ENCODE measurements at places on chromosomes 6 and 20.

DNA sequence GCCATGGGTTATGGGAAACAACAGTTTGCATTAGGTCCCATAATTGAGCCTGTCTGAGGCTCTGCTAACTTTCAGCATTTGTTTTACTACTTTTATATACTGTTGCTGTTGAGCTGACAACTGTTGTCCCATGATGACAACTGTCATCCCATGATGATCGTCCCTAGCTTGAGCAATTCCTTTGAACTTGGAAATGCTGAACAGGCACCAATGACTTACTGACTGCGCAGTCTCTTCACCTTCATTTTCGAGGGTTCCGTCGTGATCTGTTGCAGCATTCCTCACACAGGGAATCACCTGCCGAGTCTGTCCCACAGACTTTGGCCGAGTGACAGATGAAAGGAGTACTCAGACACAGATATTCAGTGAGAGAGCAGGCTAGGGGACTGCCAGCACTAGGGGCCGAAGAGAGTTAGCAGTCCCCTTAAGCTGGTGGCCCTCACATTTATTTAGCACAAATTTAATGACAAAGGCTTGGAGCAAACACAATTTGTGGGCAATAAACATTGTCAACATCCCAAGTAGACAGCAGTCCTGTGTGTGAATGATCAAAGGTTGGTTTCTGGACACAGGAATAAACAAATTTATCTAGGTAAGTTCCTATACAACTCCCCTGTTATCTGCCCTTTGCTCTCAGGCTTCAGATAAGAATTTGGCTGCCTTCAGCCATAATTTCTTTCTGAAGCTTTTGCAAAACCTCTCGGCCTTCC lies 10.0 kb upstream of the TBC1D20 start:
- DNase-seq: no peak

DNA sequence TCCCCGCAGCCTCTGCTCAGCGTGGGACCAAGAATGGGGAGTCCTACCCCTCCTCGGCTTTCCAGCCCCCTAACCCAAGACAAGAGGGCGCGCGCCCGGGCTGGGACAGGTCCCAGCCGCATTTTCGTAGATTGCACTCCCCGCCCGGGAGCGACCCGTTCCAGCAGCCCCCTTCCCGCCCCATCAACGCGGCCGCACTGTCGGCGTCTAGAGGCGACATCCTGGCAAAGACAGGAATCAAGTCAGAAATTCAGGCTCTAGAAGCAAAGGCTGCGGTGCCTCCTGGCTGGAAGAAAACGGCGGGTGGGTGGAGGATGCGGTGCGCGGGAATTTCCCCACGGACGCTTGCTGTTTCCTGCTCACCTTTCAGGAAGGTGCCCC lies 957 bp downstream of the PROKR2 start:
- no peak for DNase-seq

DNA sequence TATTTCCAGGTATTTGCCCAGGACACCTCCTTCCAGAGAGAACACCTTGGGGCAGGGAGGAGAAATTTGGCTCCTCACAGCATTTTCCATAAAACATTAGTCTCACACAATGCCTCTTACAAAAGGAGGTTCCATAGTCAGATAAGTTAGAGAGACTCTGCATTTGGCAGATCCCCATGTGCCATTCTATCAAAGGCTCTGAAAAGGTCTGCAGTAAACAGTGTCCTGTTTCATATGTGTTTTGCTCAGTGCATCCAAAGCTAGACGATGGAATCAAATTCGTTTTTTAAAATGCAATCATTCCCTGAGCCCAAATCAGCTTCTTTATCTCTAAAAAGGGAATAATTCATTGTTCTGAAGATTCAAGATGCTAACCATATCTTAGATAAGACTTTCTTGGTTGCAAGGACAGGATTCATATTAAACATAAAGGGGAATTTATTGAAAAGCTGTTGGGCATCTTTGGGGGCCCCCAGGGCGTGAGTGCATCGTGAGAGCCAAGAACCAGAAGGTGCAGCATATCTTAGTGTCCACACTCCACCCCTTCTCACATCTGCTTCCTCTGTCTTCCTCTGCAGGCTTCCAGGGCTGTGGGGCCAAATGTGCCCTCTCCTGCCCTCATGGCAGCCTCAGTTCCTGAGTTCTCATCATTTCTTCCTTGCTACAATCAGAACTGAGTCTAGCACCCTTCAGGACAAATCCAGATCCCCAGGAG lies 41.4 kb upstream of the MLN start:
- DNase-seq: no peak

DNA sequence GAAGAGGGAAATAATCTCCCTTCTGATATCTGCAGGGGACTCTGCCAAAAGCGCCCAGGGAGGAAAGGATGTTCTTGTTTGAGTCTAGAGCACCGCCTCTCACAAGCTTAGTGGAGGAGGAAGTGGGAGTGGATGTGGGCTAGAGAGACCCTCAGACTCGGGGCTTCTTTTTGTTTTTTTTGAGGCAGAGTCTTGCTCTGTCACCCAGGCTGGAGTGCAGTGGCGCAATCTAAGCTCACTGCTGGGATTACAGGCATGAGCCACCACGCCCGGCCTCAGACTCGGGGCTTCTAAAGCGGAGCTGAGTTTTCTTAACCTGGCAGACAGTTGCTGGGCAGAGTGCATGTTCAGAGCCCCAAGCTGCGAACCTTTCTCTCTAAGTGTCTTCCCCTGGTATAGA lies 310.8 kb downstream of the BMP7 start:
- DNase-seq: no peak

GRCh38 chr6:4209196-4209595 lies 73.8 kb upstream of the ECI2 start:
- DNase-seq: no peak

- no peak for DNase-seq
These were observed 132.9 kb upstream of the MCHR2 start for GRCh38 chr6:100126790-100127484.

DNA sequence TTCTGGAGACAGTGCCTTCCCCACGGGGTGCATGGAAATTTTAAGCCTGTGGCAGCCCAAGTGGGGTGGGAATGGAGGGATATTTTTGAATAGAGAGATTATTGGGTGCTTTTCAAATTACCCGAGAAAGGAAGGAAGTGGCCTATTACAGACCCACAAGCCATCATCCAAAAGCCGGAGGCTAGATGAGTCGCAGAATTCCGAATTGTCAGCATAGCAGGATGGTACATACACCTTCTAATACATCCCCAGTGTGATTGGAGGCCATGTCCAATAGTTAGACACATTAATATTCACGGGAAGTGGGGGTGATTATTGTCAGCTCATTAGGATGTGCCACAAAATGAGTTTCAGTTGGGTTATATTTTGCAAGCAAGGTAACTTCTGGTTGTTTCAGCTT lies 133.0 kb downstream of the FIG4 start:
- DNase-seq: no peak

DNA sequence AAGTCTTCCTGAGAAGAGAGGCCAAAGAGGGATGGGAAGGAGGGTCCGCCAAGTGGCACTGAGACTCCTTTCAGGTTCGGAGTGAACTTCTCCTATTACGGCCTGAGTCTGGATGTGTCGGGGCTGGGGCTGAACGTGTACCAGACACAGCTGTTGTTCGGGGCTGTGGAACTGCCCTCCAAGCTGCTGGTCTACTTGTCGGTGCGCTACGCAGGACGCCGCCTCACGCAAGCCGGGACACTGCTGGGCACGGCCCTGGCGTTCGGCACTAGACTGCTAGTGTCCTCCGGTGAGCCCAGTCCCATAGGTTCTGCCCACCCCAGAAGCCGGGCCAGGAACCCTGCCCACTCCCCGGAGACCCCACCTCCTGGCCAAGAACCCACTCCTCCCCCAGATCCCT lies 4.1 kb downstream of the SLC22A7 start:
- DNase-seq: no peak

DNA sequence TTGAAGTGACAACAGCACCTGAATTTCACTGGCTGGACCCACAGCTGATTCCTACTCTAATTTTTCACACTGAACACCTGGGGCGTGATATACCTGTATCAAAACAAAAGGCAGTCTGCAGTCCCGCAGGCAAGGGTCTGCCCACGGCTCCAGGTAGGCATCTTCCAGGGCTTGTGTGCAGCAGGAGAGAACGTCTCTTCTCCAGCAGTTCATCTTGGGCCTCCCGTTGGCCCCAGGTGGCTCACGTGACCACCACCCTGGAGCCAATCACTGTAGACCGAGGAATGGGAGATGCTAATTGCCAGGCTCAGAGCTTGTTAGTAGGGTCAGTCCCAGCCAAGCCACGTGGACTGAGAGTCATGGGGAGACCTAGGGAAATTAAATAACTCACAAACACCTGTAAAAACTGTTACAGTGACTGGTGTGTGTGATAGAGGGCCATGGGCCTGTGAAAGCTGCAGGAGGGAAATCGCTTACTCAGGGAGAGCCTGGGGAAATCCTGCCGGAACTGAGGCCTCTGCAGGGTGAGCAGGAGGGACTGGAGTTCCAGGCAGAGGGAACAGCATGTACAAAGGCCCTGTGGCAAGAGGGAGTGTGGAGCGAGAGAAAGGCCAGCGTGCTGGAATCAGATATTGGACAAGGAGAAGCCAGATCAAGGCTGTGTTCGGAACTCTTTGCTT lies 83.4 kb downstream of the EYA2 start:
- DNase-seq: no peak

GRCh38 chr6:448296-449056 lies 56.9 kb downstream of the IRF4 start:
- no peak for DNase-seq

DNA sequence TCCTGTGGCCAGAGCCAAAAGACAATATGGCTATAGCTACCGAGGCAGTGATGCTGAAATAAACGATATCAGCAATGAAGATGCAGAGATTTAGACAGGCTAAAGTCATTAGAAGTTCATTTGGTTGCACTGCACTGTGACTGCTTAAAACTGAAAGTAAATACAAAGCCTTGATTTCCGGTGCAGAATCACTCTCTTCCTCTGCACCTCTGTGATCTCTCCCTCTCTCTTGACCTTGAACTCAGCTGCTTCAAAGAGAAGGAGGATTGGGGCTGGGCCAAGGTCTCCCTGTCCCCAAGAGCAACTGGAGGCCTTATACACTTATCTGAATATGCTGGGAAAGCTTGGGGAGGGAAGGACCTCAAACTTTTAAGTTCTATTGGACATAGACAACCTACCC lies 34.6 kb upstream of the SPACA1 start:
- DNase-seq: peak; percentile 45

GRCh38 chr20:57682184-57683101 lies 27.4 kb downstream of the PMEPA1 start:
- DNase-seq: no peak

DNA sequence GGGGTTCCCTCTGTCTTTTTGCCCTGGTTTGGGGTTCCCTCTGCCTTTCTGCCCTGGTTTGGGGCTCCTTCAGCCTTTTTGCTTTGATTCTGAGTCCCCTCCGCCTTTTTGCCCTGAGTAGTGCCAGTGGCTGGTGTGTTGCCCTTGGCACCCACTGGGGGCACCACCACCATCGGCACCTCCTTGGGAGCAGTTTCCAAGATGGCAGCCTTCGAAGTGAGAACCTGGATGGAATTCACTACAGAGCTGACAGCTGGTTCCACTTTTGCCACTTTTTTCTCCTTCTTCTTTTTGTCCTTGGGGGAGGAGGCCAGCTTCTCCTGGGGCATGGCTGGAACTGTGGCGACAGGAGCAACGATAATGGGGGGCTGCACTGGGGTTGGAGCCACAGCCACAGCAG lies 22.2 kb downstream of the RRBP1 start:
- no peak for DNase-seq

DNA sequence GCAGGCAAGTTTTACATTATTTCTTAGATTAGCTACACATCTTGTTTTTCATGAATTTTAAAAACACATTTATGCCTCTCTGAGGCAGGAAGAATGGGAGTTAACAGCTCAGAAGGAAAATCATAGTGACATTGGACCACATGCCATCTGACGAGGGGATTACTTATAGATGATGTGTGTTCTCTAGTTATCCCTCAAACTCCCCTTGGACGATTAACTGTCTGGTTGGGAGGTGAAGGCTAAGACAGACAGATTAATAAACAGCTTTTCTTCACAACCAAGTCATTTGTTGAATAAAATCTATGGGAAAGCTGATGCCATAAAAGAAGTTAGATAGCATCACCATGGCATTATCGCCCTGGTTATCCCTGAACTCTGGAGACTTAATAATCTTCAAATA lies 80.0 kb upstream of the PREP start:
- no peak for DNase-seq
